ENCODE measurements at places on chromosomes 4 and X. TPM values are rescaled to one million over a fixed set of nuclear protein-coding genes. Genes with fewer than 3 reads are reported as not detected.

Gene FAM47E
- 0.99 TPM for total RNA-seq

DNA sequence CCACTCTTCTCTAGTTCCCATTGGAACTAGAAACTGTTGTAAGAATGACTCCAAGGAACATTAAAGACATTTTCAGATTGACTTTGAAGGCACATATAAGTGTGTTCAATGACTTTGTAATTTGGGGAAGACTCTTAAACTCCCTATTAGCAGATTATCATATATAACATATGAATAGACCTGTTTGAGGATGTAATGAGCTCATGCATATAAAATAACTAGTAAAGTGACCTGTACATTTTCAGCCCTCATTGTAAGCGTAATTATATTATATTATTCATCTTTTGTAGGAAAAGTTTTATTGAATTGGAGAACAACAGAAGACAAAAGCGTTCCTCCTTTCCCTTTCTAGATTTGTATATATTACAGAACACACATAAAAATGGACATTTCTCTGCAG lies 455.1 kb downstream of the IL1RAPL1 start:
- H3K27ac ChIP-seq: no peak overlapping the region
- no peak for DNase-seq
- no peaks in the 10 kb centered on the region for H3K4me1 ChIP-seq
- no peaks in the 10 kb centered on the region for H3K27me3 ChIP-seq
- no peak overlapping the region for H3K4me3 ChIP-seq
- H3K36me3 ChIP-seq: no peaks in the 10 kb centered on the region

- no peak for DNase-seq
- no peak overlapping the region for H3K4me3 ChIP-seq
- H3K27ac ChIP-seq: no peak overlapping the region
- no peaks in the 10 kb centered on the region for H3K27me3 ChIP-seq
- no peaks in the 10 kb centered on the region for H3K4me1 ChIP-seq
These were observed 545.8 kb downstream of the IQCM start for GRCh38 chr4:149269835-149270234.

Gene NLRP2B
- total RNA-seq: not detected

Gene PABPC1L2B
- 0.27 TPM for total RNA-seq

Gene PNMA6F
- not detected for total RNA-seq

DNA sequence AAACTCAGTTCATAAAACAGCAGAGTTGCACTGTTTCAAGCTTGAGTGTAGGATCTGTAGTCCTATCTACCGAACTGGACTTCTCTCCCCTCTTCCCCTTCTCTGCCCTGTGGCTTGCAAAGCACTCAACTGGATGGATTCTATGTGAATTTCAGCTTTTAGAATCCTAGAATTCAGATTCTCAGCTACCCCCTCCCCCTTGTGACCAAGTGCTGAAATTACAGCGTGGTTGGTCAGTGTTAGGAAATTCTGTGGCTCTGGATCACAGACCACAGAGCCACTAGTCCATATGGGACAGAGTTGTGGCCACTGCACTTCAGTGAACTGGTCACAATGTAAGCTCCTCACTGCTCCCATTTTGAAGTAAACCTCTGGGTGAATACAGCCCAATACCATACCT lies 64.6 kb upstream of the TRPC5 start:
- no peak overlapping the region for H3K4me3 ChIP-seq
- DNase-seq: peak; percentile 79
- no peak overlapping the region for H3K27ac ChIP-seq
- no peaks in the 10 kb centered on the region for H3K36me3 ChIP-seq

Gene NALF2
- 43.1 TPM for total RNA-seq

DNA sequence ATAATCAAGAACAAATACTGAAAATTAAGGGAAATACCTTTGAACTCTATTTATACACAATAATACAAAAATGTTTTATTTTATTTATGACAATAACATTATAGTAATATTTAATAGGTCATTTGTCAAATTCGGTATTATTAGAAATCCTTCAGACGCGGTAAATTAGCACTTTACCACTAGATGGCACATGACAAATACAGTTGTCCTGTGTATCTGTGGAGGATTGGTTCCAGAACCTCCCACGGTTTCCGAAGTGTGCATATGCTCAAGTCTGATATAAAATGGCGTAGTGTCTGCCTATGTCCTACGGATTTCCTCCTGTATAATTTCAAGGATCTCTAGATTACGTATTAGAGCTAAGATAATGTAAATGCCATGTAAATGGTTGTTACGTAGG lies 8.1 kb upstream of the LINC00632 start:
- no peaks in the 10 kb centered on the region for H3K4me1 ChIP-seq
- DNase-seq: no peak
- H3K27ac ChIP-seq: no peak overlapping the region
- H3K27me3 ChIP-seq: peaks cover 13% of the 10 kb centered on the region
- no peaks in the 10 kb centered on the region for H3K36me3 ChIP-seq
- H3K4me3 ChIP-seq: no peak overlapping the region

- H3K27ac ChIP-seq: peak overlapping the region; percentile 99
- no peaks in the 10 kb centered on the region for H3K36me3 ChIP-seq
- no peak for DNase-seq
- H3K4me1 ChIP-seq: no peaks in the 10 kb centered on the region
These were observed 70.2 kb downstream of the CXXC4 start for GRCh38 chr4:104424475-104424941.

- no peaks in the 10 kb centered on the region for H3K27me3 ChIP-seq
- H3K36me3 ChIP-seq: no peaks in the 10 kb centered on the region
- H3K4me3 ChIP-seq: no peak overlapping the region
- no peak overlapping the region for H3K27ac ChIP-seq
- DNase-seq: no peak
- no peaks in the 10 kb centered on the region for H3K4me1 ChIP-seq
These were observed 772.0 kb downstream of the TRIML1 start for GRCh38 chr4:188911199-188911598.

DNA sequence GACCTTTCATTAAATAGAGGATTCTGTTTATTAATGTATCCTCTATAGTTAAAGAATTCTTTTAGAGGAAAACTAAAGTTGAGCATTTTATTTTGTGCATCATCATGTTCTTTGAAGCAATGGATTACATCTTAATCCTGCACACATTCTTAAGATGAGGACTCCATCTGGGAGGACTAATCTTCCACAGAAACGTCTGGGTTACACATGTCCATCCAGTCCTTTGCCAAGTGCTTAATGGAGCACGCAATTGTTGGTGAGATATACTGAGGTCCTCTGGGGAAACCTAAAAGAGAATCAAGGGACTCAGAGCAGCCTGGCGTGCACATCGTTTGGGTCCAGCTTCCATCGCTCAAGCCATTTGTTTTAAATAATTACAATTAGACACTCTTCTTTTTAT lies 115.1 kb upstream of the SFRP2 start:
- no peak for DNase-seq
- H3K4me1 ChIP-seq: no peaks in the 10 kb centered on the region
- no peaks in the 10 kb centered on the region for H3K27me3 ChIP-seq
- H3K27ac ChIP-seq: no peak overlapping the region

- no peaks in the 10 kb centered on the region for H3K4me1 ChIP-seq
- no peaks in the 10 kb centered on the region for H3K36me3 ChIP-seq
- no peaks in the 10 kb centered on the region for H3K27me3 ChIP-seq
- H3K27ac ChIP-seq: no peak overlapping the region
- no peak overlapping the region for H3K4me3 ChIP-seq
These were observed 31.5 kb upstream of the STOX2 start for GRCh38 chr4:183873409-183874185.

DNA sequence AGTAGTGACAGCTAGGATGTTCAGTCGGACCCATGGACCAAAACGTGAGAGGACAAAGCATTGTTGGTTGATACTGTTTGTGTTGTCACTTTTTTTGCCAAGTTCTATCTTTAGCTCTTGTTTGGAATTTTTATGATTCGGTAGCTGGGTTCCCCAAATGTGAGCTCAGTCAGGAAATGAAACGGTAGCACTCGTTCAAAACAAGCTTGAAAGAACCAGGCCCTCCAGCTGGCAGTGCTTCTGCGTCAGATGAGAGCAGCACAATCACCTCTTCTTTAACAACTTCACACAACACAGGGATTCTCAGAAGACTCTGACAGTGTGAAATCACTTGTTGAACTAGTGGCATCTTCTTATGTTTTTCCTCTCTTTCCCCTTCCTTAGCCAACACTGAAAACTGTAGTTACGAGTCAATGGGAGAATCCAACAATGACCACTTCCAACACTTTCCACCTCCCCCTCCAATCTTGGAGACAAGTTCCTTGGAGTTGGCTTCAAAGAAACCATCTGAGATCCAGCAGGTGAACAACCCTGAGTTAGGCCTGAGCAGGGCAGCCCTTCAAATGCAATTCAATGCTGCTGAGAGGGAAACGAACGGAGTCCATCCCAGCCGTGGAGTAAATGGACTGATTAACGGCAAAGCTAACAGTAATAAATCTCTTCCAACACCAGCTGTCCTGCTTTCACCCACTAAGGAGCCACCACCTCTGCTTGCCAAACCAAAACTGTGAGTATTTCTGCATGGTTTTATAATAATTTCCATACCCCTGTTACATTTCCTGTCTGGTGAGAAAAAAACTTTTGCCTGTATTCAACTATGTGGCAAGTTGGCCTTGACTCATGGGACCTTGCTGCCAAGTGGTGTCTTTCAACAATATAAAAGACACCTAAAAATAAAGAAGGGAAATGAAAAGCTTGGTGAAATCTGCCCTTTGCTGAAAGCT lies 214.6 kb downstream of the PALLD start:
- no peaks in the 10 kb centered on the region for H3K27me3 ChIP-seq
- no peak overlapping the region for H3K4me3 ChIP-seq
- H3K4me1 ChIP-seq: peaks cover 3% of the 10 kb centered on the region

Gene SUPT20HL1
- total RNA-seq: not detected

- H3K27ac ChIP-seq: no peak overlapping the region
- DNase-seq: no peak
- no peaks in the 10 kb centered on the region for H3K27me3 ChIP-seq
- H3K4me1 ChIP-seq: no peaks in the 10 kb centered on the region
- H3K36me3 ChIP-seq: no peaks in the 10 kb centered on the region
These were observed 129.3 kb upstream of the FAT1 start for GRCh38 chr4:186852964-186853391.

- H3K4me1 ChIP-seq: no peaks in the 10 kb centered on the region
- H3K27ac ChIP-seq: no peak overlapping the region
- H3K36me3 ChIP-seq: no peaks in the 10 kb centered on the region
- no peak for DNase-seq
- H3K4me3 ChIP-seq: no peak overlapping the region
These were observed 50.3 kb upstream of the ATP6AP2 start for GRCh38 chrX:40530509-40530908.

Gene GABRQ
- total RNA-seq: 1.7 TPM

GRCh38 chr4:8665406-8666360 lies 73.1 kb downstream of the CPZ start:
- no peak overlapping the region for H3K27ac ChIP-seq
- no peaks in the 10 kb centered on the region for H3K4me1 ChIP-seq
- no peak overlapping the region for H3K4me3 ChIP-seq

GRCh38 chr4:13543839-13544605 lies at the start of gene NKX3-2:
Gene NKX3-2 (minus strand): TSS chr4:13544508. CDS start chr4:13544414, 94 bp downstream.
- H3K27me3 ChIP-seq: peaks cover 92% of the 10 kb centered on the region
- H3K27ac ChIP-seq: peak within 1 kb of the TSS; percentile 51
- peak; percentile 84 for DNase-seq
- H3K4me3 ChIP-seq: peak within 1 kb of the TSS; percentile 81

Measured in endodermal cell (in vitro differentiated cells).